ENCODE measurements at places on chromosomes 5 and 9. TPM values are rescaled to one million over a fixed set of nuclear protein-coding genes. Genes with fewer than 3 reads are reported as not detected.

Gene TXNDC8
- 5.1 TPM for total RNA-seq

DNA sequence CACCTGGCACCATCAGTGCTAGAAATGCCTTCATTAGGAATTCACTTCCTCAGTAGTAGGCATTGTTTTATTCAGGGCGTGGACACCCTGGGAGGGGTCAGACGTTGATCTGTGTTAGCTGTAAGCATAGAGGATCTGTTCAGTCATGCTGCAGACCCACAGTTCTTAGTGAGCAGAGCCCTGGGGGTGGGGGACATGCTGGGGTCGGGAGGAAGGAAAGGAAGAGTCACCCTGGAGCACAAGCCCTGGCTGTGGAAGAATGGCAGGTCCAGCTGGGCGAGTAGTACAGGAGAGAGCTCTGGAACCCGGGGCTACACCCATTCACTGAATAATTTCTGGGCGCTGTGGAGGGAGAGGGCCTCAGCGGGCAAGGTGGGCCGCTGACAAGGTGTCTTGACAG lies 172.5 kb downstream of the FSTL4 start:
- no peak for DNase-seq

- no peak for DNase-seq
Observed at GRCh38 chr9:124191691-124192395, 65.9 kb upstream of the NEK6 start.

- DNase-seq = no peak
Observed at GRCh38 chr5:173451031-173451430, 122.8 kb upstream of the STC2 start.

DNA sequence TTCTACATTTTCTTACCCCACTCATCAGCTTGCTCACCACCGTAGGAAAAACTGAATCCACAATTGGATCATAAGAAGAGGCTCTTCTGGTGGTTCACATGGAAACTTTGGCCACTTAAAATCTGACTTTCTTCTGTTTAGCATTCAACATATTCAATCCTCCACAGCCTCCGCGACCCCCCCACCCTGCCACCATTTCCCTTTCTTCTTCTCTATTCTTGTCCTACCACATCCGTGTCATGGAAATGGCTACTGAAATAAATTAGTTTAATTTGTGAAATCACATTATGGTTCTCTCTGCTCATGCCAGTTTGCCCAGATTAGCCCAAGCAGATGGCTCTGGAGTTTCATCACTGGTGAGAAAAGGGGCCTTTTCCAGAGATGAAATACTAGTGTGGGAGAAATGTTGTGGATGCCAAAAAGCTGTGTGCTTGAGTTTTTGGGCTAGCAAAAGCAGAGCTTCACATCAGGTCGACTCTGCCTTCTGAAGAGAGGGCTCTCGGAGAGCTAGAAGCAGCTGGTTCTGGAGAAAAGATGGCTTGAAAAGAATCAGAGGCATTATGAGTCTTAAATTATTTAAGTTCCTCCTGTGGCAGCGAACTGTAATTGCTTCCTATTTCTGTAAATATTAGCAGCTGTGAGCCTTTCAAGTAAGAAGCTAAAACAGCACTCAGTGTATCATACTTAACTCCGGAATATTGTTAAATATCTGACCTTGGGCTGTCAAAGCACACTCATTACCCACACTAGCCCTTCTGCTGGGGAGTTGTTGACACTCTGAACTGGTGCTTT lies 107.1 kb downstream of the MAT2B start:
- DNase-seq = no peak

DNA sequence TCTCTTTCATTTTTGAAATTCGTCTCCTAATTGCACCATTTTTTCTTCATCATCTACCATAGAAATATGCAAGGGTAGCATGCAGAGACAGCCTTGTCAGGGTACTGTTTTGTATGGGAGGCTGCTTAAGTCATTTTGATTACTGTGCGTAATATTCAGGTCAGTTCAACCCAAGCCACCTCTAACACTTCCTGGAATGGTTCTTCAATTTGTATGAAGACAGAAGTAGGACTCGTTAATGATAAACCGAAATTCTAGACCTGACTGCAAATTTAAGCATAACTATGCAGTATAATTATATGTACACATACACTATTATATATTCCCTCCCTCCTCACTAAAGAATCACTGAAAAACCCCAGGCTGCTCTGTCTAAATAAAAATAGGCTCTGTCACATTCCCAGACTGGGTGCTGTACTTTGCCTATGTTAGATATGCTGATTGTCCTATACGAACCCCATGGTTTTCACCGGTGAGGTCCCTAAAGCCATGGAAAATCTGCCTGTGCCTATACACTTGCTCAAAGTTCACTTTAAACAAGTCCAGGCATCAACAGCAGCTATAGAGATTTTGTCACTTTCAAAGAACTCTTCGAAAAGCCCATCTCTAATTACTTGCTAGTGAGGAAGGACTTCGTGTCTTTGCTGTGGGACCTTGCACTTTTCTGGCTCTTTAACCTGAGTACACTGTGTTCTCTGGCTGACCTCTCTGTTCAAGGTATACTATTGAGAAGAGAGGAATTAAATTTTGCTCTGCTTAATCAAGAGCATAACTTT lies 352.1 kb upstream of the CD180 start:
- DNase-seq = no peak

DNA sequence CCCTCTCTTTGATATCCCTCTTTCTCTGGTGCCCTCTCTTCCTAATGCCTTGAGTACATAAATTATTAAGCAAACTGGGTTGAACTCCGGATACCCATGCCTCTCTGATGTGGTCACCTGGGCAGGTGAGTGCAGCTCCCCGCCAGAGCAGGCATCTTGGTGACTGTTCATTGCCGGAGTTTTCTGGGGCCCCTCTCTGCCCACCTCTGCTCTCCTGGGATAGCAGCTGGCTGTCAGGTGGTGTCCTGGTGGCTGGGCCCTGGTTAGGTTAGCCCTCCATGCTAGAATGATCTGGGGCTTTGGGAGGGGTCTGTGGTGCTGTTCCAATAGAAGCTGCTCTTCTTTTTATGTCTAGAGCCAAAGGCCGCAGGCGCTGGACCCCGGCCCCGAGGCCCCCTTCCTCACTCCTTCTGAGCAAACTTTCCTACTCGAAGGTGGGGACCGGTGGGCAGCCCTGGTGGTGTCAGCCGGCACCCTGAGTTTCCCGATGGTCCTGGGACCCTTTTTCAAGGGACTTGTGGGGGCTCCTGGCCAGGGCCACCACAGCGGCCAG lies 4.9 kb upstream of the SCGB3A1 start:
- no peak for DNase-seq

DNA sequence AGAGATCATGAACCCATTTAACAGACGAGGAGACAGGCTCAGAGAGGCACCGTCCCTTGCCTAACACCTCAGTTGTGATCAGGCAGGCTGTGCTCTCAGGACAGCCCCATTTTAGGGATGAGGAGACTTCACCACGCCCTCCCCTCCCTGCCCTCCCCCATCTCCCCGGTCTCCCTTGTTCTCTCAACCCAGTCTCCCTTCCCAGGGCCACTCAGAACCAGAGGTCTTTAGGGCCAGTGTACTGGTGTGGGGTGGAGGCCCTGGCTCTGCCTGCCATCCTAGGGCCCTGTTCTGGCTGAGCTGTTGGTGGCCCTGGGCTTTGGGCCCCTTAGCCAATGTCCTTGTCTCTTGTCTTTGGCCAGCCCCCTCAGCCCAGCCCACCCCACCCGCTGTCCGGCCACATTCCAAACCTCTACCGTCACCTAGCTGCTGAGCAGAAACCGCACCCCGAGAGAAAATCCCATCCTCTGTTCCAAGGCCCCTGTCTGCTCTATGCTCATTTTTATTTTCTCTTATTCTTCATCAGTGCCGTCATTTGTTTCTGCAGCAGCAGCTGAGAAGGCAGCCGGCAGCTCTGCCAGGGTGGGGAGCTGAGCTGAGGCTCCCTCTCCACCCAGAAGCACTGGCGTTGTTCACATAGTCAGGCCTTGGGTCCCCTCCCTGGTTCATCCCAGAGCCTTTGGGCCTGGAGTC lies 33.9 kb downstream of the OLFML2A start:
- DNase-seq = peak; percentile 86

DNA sequence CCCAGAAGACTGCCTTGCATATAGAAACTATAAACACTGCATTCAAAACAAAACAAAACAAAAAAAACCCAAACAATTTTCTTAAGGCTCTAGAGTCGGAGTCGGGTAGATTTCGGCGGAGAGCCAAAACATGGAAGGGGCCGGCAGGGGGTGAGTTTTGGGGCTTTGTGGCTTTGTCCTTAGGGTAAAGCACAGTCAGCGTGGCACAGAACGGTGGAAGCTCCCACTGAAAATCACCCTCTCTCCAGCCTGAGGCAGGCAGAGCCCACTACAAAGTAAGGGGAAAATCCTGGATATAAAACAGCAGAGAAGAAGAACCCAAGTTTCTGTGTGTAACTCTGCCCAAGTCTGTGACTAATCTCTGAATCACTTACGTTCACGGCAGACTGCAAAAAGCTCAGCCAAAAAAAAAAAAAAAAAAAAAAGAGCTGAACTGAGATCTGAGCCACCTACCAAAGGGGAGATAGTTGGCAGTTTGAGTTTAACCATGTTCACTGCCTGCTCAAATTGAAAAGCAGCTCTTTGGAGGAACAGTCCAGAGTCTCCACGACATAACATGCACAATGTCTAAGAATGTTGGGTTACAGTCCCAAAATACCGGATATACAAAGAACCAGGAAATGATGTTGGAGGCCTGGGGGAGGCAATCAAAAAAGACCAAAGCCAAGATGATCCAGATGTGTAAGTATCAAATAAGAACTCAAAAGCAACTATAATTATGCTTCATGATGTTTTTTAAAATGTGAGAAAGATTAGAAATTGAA lies 26.6 kb upstream of the OR2K2 start:
- peak; percentile 94 for DNase-seq

DNA sequence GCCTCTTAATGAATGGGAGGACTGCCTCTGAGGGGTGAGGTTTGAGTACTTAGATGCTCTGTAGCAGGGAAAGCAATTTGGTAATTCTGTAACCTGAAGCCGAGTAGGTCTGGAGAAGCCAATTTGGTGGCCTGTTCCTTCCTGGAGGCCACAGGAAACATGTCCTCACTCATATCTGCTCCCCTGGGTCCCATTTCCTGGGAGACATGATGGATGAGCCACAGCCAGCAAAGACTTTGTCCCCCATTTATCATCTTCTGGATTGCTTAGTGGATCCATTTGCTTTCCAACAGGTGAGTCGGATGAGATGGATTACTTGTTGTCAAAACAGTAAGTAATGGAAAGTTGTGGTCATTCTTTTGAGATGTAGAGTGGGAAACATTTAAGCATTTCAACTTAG lies 99.8 kb upstream of the KLF9 start:
- no peak for DNase-seq

Gene SHC3
- 3.1 TPM for total RNA-seq

- DNase-seq = no peak
Observed at GRCh38 chr5:139667001-139667729, 19.0 kb downstream of the CXXC5 start.

Gene CDH6
- 16.1 TPM for total RNA-seq

GRCh38 chr5:151624476-151624875 lies 33.3 kb upstream of the FAT2 start:
- no peak for DNase-seq

Gene ANKRD18A
- total RNA-seq = 1.4 TPM

DNA sequence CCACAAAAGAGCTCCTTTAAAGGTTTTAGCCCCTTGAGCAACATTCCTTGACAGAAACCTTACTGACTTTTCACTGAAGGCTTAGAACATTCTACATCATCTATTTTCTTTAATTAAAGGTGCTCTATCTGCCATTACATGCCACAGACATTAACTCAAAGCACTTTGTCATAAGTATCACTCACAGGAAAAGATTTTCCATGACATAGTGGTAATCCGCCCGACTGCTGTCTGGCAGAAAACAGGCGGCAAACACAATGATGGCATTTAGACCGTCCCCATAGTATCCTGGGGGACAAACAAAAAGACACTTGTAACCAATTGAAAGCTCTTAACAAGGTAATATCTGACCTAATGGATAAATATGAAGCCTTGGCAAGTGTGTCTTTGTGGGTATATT lies 126.2 kb upstream of the PCA3 start:
- no peak for DNase-seq

DNA sequence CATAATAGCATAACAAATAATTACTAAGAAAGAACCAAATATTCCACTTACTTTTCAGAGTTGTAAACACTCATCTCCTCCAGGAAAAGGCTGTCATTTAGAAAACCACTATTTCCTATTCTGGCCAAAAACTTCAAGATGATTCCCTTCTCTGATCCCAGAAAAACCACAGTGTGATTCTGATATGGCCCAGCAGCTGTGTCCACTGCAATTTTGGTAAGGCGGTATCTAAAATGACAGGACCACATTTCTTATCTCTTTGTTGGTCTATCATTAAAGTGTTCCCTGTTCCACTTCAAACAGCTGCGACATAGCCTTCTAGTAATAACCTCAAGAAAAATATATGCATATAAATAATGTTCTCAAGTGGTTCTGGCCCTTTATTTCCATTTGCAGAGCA lies 96.1 kb downstream of the SEMA6A start:
- peak; percentile 32 for DNase-seq

Gene ADGRD2
- total RNA-seq = not detected

- no peak for DNase-seq
Observed at GRCh38 chr9:129560881-129561306, 60.0 kb downstream of the C9orf50 start.

DNA sequence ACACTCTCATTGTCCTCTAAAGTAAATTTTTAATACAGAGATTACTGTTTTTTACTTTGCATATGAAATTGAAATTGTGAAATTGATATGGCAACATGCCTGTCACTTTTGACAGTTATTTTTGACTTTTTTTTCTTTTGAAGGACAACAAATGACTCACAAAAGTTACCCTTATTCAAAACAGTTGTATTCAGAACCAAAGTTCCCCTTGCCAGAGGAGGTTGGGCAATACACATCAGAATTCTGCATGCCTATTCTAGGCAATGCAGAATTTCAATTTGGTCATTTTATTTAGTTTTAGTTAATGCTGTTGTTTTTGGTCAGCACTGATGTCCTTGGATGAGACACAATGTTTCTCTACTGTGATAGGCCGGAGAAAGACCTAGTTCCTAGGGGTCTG lies 299.1 kb upstream of the PRR16 start:
- DNase-seq = no peak

DNA sequence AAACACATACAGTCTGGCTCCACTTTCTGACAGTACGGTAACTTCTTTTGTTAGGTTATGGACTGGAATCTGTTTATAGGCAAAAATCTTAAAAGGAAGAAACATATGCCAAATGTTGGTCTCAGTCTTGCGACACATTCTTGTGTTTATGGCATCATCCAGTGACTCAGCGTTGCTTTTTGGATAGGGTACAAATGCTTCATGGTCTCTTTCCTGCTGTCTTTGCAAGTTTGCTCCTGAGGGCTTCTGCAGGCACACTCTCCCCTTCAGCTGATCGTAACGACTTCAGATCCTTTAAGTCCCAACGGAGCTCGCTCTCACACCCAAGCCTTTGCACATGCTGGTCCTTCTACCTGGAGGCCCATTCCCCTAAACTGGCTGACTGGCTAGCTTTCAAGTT lies 23.6 kb upstream of the TNFSF8 start:
- DNase-seq = peak; percentile 70

Gene ROR2
- 44.3 TPM for total RNA-seq
